ENCODE measurements at places on chromosomes 3 and 15.

GRCh38 chr3:145798696-145799537 lies 362.1 kb downstream of the PLOD2 start:
- no peak for DNase-seq

GRCh38 chr3:49775538-49775937 lies 10.8 kb downstream of the IP6K1 start:
- DNase-seq, result no peak

GRCh38 chr15:72207558-72208085 lies 10.0 kb upstream of the GRAMD2A start:
- DNase-seq, result no peak

DNA sequence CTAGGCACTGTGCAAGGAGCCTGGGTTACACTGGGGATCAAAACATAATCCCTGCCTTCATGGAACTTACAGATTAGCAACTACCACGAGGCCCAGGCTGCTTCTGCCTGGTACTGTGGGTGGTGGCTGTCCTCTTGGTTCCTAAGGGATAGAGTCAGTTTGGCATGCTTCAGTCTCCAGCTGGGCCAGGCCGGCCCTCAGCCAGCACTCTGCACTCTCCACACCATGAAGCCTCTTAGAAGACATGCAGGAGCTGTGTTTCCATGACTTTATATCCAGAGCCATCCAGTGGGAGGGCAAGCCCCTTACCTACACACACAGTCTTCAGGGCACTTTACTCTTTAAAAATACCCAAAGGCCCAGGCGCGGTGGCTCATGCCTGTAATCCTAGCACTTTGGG lies 54.4 kb downstream of the ATP1B3 start:
- DNase-seq, result no peak

DNA sequence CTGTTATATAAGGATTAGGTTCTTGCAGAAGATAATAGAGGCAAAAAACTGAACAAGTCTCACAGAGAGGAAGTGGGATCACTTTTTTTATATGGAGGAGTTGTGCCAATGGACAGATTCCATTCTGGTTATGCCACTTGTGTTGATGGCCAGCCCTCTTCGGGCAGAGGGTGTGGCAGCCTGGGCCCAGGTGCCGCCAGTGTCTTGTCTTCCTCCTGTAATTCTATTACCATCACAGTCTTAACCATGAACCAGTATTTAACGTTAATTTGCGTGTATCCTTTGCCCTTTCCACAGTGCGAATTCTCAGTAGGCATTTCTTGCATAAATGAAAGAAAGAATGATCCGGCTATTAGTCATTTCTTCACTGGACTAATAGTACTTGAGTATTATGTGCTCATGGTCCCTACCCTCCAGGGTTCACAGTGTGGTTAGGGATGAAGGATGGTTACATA lies 7.0 kb upstream of the USP4 start:
- no peak for DNase-seq

Measured in activated naive CD4-positive, alpha-beta T cell treated with Interleukin-2 at 50 U/mL for 16 hours (primary cell).